Thyroid gland (tissue), 4 donors: ENCODE measurements at places on chromosomes 1 and 21. TPM values are rescaled to one million over a fixed set of nuclear protein-coding genes. Genes with fewer than 3 reads are reported as not detected.

The CRYAA gene
- not detected for total RNA-seq

DNA sequence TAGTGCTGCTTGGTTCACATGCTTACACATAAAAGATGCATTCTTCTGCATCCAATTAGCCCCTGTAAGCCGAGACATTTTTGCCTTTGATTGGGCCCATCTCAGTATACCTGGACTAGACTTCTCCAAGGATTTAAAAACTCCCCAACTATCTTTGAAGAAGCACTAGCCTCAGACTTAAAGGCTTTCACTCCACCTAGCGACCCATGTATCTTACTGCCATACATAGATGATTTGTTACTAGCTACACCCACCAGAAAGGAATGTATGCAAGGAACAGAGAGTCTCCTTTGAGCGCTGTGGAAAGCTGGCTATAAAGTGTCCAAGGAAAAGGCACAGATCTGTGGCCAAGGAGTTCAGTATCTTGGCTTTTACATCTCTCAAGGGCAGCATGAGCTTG is 91.7 kb downstream of the LIPI start:
- H3K4me1 ChIP-seq, result no peaks in the 10 kb centered on the region
- no peak overlapping the region for H3K4me3 ChIP-seq
- no peaks in the 10 kb centered on the region for H3K27me3 ChIP-seq
- DNase-seq, result no peak

The LCE1D gene
- not detected for total RNA-seq

The RPF1 gene
- total RNA-seq, result 29.9 TPM

- no peaks in the 10 kb centered on the region for H3K36me3 ChIP-seq
- no peaks in the 10 kb centered on the region for H3K27me3 ChIP-seq
- H3K4me1 ChIP-seq, result peaks cover 8% of the 10 kb centered on the region
- H3K27ac ChIP-seq, result no peak overlapping the region
- H3K4me3 ChIP-seq, result no peak overlapping the region
Observed at GRCh38 chr1:51726051-51726450, 109.2 kb downstream of the OSBPL9 start.

- H3K36me3 ChIP-seq, result no peaks in the 10 kb centered on the region
- H3K4me1 ChIP-seq, result no peaks in the 10 kb centered on the region
- H3K27ac ChIP-seq, result no peak overlapping the region
- DNase-seq, result no peak
- H3K27me3 ChIP-seq, result no peaks in the 10 kb centered on the region
- no peak overlapping the region for H3K4me3 ChIP-seq
Observed at GRCh38 chr1:245389873-245390272, 235.1 kb downstream of the KIF26B start.

The SELP gene
- total RNA-seq, result 6.2 TPM

DNA sequence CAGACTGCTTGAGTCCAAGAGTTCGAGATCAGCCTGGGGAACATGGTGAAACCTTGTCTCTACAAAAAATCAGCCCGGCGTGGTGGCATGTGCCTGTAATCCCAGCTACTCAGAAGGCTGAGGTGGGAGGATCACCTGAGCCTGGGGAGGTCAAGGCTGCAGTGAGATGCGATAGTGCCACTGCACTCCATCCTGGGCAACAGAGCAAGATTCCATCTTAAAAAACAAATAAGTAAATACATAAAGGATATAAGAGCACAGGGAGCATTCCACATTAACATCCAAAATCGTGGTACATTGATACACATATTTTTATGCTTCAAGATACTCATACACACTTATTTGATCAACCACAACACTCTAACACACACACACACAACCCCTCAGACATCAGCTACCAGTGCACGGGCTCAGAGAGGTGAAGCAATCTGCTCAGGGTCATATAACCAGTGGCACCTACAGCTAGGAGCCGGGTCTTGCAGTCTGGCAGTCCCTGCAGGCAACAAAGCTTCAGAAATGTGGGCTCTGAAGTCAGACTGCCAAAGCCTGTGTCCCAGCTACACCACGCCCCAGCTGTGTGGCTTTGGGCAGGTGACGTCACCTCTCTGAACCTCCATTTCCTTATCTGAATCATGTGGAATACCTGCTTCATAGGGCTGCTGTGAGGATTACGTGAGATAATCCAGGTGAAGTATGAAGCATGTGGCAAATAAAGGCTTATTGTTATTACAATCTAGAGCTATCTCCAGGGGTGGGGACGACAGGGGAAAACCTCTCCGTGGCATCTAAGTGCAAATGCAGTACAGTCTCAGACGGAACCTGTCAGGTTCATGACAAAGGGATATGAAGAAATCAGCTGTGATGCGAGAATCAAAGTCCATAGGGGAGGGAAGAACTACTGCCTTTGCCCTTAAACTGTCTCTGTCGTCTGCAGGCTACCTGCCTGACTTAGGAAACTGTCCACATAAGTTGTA is 4.8 kb upstream of the CRYBG2 start:
- no peak overlapping the region for H3K4me3 ChIP-seq
- no peak overlapping the region for H3K27ac ChIP-seq
- H3K36me3 ChIP-seq, result no peaks in the 10 kb centered on the region
- H3K27me3 ChIP-seq, result peaks cover 4% of the 10 kb centered on the region

- no peak for DNase-seq
- no peaks in the 10 kb centered on the region for H3K36me3 ChIP-seq
- no peak overlapping the region for H3K27ac ChIP-seq
- no peak overlapping the region for H3K4me3 ChIP-seq
- H3K27me3 ChIP-seq, result no peaks in the 10 kb centered on the region
Observed at GRCh38 chr1:154807048-154807591, 63.0 kb downstream of the KCNN3 start.

- H3K27me3 ChIP-seq, result no peaks in the 10 kb centered on the region
- no peak overlapping the region for H3K27ac ChIP-seq
- peaks cover 3% of the 10 kb centered on the region for H3K4me1 ChIP-seq
- no peak for DNase-seq
Observed at GRCh38 chr21:36478941-36479340, 981 bp downstream of the CLDN14 start.

- peak; percentile 82 for DNase-seq
- no peaks in the 10 kb centered on the region for H3K27me3 ChIP-seq
- H3K4me3 ChIP-seq, result peak overlapping the region; percentile 73
- no peaks in the 10 kb centered on the region for H3K36me3 ChIP-seq
- peaks cover 29% of the 10 kb centered on the region for H3K4me1 ChIP-seq
Observed at GRCh38 chr1:145960468-145961108, 2.8 kb upstream of the LIX1L start.

DNA sequence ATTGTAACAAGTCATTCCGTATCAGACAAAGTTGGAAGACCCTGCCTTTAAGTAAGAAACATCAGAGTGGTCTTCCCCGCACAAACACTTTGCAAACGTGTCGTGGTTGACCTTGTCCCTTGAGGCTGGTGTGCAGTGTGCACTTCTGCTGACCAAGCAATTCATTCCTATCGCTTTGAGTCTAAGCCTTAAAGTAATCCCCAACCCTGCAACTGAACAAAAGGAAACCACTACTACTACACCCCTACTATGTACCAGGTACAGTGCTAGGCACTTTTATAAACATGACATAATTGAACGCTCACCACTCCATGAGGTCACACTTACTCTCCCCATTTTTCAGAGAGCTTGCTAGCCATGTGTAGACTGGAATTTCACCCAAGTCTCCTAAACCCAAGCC is 10.6 kb downstream of the ITPKB start:
- no peak overlapping the region for H3K4me3 ChIP-seq
- no peaks in the 10 kb centered on the region for H3K36me3 ChIP-seq
- H3K4me1 ChIP-seq, result peaks cover 23% of the 10 kb centered on the region
- no peak overlapping the region for H3K27ac ChIP-seq
- no peak for DNase-seq
